ENCODE measurements at places on chromosomes 13 and 19.

- no peak for DNase-seq
Measured at GRCh38 chr13:27151798-27152599, 19.6 kb downstream of the USP12 start.

- DNase-seq: no peak
Measured at GRCh38 chr19:52229524-52229923, 39.7 kb downstream of the PPP2R1A start.

DNA sequence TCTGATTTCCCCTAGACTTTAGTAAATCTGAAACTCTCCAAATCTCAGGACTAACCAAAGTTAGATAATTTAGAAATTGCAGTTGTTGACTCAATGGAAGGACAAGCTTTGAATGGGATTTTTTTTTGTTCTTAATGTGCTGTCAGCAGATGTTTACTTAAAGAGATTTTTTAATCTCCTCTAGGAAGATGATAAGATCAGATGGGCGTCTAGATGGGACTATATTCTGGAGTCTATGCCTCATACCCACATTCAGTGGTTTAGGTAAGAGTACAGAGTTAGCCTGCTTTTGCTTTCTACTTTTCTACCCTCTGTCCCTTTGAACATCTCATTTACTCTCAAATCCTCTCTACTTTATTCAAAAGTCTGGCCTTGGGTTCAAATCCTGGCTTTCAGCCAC lies 39.3 kb downstream of the TM9SF2 start:
- DNase-seq: no peak

- DNase-seq: no peak
Measured at GRCh38 chr13:41596190-41596589, 138.8 kb downstream of the RGCC start.

Data from CD4-positive, alpha-beta memory T cell (primary cell).